ENCODE measurements at places on chromosomes 13 and 19.

GRCh38 chr13:114107686-114108081 is 24.7 kb downstream of the RASA3 start:
- no peak for DNase-seq

DNA sequence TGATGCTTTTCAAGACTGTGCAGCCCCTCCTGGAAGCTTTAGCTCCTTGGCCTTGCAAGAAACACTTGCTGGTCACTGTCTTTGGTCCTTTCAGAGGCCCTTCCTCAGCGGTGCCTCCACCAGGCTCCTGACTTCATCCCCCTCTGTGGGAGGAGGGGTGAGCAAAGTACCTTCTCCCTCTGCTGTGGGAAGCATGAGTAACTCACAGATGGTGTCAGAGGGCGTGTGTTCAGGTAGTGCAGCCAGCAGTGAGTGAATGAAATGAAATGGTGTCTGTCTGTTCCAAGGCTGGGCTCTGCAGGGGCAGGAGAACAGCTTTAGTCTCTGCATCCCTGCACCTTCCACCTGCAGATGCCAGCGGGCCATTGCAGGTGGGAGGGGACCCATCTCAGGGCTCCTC is 102.9 kb downstream of the SHISA2 start:
- DNase-seq: no peak

GRCh38 chr19:56750658-56751057 is 79.1 kb upstream of the ZNF835 start:
- no peak for DNase-seq

GRCh38 chr13:48068952-48069351 is 26.0 kb downstream of the MED4 start:
- DNase-seq: no peak

DNA sequence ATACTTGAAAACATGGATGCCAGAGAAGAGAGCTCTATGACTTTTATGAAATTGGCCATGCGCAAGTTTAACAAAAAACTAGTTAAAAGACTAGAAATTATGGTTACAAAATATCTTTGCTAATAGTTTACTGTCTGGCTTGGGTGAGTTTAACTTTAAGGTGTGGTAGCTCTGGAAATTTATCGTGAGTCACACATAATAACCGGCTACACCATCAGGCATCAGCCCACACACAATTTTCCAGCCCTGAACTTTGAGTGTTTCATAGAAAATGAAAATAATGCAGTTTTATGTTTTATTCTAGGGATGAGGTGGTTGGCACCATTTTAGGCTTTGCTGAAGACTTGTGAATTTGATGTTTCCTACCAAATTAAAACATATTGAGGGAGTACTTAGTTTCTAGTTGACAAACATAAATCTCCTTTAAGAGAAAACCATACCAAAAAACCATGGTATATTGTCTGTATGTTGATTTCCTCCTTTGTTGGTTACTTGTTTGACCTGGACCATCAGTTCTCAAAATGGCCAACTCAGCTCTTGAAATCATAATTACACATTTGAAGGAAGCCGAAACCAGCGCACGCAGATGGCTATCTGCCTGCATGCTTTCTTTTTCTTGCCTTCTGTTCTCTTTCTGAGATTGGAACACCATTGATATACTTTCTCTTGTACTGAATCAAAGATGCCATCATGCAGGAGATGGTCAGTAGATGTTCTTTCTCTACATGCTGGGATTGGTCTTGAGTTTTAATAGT is 125.1 kb downstream of the AKAP11 start:
- DNase-seq: no peak

DNA sequence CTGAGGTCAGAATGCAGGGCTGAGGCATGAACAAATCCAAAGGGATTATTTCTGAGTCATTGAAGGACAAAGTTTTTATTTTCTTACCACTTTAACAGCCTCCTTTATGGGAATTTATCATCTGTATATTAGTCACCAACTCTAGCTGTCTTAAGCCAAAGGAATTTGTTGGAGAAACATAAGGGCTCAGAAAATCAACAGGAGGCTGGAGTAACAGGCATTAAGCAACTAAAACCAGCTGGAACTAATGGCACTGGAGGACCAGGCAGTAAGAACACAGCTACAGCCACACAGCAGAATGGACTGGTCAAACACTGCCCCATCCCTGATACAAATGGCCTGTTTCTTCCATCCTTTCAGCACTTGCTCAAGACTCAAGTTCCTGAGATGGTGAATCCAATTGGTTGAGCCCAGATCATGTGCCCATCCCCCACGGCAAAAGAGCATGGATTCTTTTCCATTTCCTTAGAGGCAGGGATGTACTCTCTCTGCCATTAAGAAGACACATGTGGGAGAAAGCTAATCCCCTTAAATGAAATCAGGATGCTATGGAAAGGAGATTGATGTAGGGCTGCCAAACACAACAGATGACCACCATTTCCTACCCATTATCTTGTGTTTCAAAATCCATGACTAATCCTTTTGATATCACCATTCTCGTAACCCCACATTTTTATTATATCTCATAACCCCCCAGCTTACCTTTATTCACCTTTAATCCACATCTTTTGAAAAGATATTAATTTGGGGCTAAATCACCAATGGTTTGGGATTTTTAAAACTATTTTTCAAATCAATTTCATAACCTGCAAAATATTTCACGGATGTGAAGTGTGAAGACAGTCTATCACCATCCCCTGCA is 157.0 kb upstream of the FNDC3A start:
- DNase-seq: no peak

DNA sequence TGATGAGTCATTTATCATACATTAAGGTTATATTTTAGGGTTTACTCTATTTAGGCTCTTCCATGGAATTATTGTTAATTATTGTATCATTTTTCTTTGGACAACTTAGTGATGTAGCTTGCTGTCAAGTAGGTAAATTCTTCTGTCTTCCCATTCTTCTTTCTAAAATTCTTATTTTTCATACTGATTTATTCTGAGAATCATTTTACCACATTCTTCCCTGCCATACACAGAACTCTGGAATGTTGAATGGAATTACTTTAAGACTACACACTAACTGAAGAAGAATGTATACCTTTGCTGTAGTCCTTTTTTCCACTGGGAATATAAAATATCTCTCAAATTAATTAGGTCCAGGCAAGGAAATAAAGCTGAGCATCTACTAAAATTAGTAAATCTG is 24.5 kb upstream of the SLC7A1 start:
- DNase-seq: no peak

GRCh38 chr13:29548722-29549121 is 46.8 kb downstream of the SLC7A1 start:
- peak; percentile 55 for DNase-seq

DNA sequence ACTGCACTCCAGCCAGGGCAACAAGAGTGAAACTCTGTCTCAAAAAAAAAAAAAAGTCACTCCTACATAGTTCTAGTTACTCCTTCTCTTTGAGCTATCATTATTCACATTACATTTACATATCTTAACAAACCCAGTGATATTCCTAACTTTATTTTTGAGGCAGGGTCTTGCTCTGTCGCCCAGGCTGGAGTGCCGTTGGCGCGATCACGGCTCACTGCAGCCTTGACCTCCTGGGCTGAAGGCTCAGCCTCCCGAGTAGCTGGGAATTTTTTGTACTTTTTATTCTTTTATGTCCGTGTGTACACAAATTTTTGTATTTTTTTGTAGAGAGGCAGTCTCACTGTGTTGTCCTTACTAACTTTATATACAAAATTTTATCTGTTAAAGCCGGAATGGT is 587 bp upstream of the RPS15 start:
- no peak for DNase-seq

- no peak for DNase-seq
Observed at GRCh38 chr19:47489072-47489914, 5.3 kb upstream of the KPTN start.

DNA sequence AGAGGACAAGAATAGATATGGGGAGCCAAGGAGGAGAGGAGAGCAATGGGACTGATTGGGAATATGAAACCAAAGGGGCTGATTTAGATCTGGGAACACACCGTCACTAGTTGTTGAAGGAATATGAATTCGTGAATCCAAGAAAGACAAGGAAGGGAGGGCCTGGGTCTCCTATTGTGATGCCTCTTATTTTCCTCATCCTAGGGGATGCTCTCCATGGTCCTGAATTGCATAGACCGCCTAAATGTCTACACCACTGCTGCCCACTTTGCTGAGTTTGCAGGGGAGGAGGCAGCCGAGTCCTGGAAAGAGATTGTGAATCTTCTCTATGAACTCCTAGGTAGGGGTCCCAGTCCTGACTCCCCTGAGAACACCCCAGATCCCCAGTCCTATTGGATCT is 21.5 kb downstream of the RYR1 start:
- DNase-seq: peak; percentile 22

GRCh38 chr13:72834601-72835000 is 52.7 kb downstream of the PIBF1 start:
- no peak for DNase-seq

DNA sequence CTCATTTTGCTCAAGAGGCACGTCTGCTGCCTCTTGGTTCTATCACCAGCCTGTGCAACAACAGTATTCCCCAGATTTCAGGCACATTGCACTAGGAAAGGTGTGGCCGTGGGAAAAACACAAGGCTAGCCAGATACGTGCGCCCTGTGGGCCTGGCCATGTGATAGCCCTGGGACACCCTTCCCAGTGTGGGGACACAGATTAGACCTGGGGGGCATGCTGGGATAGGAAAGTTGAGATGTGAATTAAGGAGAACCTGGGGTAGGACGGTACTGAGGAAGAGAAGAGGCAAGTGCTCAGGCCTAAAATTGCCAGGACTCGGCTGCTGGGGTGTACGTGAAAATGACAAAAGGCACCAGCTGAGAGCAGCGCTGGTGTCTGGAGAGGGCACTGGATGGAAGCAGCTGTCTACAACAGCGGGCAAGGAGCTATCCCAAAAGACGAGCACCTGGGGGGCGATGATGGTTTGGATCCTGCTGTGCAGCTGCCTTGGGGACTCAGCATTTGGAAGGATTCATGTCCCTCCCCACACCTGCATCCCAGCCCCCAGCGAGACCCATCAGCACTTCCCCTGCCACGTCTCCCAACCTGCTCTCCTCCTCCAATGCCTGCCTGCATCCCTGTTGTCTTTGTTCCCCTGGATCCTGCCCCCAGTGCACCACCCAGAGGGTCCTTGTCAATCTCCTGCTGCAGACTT is 54.3 kb downstream of the GGACT start:
- no peak for DNase-seq

DNA sequence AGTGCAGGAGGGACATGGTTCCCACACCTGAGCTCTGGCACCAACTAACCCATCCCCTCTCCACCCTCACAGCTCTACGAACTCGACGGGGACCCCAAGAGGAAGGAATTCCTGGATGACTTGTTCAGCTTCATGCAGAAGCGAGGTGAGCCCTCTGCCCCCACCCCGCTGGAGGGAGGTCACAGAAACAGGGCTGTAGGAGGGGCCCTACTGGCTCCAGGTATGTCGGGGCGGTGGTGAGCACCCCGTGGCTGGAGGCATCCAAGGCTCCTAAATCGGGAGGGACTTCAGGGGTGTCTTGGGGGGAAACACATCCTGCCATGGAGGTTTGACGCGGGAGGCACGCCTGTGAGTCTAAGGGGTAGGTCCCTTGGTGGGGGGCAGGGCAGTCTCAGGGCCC is 24.1 kb upstream of the WDR18 start:
- DNase-seq: no peak

DNA sequence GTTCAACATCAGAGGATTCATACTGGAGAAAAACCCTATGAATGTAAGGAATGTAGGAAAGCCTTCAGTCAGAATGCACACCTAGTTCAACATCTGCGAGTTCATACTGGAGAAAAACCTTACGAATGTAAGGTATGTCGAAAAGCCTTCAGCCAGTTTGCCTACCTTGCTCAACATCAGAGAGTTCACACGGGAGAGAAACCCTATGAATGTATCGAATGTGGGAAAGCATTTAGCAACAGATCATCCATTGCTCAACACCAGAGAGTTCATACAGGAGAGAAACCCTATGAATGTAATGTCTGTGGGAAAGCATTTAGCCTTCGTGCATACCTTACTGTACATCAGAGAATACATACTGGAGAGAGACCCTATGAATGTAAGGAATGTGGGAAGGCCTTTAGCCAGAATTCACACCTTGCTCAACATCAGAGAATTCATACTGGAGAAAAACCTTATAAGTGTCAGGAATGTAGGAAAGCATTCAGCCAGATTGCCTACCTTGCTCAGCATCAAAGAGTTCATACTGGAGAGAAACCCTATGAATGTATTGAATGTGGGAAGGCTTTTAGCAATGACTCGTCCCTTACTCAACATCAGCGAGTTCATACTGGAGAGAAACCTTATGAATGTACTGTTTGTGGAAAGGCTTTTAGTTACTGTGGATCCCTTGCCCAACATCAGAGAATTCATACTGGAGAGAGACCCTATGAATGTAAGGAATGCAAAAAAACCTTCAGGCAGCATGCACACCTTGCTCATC is 15.4 kb downstream of the ZNF570 start:
- DNase-seq: no peak

GRCh38 chr19:55599468-55599841 is at the start of gene FIZ1:
TSS of gene FIZ1 (minus strand) at chr19:55599517. CDS start at chr19:55597865, 1,652 bp downstream.
- peak; percentile 99 for DNase-seq

DNA sequence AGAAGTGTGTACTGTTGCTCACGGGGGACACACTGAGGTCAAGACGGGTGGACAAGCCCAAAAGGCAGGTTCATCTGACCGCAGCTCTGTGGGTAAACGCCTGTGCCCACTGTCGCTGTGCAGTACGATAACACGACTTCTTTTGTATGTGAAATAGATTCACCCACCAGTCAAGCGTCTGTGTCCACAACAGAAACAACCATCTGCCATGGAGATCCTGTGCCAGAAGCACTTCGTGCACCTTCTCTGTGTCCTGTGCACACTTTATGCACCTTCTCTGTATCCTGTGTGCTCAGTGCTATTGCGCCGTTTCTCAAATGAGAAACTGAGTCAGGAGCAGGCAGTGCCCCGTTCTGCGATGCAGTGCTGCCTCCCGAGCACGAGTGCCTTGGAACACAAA is 138.9 kb downstream of the ATP11A start:
- no peak for DNase-seq

GRCh38 chr13:62123409-62123808 is 707.8 kb upstream of the PCDH20 start:
- no peak for DNase-seq

- DNase-seq: no peak
Observed at GRCh38 chr19:44668985-44669764, 2.1 kb upstream of the CEACAM19 start.

DNA sequence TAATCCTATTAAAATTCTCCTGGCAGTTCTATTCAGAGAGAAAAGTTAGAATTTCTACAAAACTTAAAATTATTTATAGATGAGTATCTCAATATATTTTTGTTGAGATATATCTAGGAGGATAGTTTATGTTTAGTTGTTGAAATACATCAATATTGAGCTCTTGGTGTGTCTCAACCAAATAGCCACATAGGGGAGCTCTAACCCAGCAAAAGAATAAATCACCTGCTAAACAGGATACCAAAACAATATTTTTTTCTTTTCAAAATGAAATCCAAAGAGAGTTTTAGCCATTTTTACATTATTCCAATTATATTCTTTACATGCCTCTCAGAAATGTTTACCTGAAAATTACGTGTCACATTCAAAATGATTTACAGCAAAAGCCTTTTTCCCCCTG is 954.7 kb downstream of the SLITRK6 start:
- DNase-seq: peak; percentile 12

DNA sequence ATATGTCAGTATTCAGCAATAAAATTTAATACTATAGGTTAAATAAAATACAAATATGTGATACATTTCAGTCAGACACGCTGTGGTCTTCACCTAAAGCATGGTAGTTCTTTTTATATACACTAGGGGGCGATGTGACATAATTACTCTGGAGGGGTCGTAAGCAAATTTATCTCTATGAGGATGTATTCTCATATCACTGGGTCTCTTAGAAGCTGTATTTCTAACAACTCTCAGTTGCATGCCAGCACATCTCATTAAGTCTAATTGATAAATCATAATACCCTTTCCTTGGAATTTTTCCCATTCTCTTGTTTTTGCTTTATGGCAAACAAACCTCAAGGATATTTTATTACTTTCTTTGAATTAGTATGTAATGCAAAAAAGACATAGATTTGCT is 3.9 kb upstream of the PCDH17 start:
- peak; percentile 25 for DNase-seq
